ENCODE measurements at places on chromosomes 2 and 18.

DNA sequence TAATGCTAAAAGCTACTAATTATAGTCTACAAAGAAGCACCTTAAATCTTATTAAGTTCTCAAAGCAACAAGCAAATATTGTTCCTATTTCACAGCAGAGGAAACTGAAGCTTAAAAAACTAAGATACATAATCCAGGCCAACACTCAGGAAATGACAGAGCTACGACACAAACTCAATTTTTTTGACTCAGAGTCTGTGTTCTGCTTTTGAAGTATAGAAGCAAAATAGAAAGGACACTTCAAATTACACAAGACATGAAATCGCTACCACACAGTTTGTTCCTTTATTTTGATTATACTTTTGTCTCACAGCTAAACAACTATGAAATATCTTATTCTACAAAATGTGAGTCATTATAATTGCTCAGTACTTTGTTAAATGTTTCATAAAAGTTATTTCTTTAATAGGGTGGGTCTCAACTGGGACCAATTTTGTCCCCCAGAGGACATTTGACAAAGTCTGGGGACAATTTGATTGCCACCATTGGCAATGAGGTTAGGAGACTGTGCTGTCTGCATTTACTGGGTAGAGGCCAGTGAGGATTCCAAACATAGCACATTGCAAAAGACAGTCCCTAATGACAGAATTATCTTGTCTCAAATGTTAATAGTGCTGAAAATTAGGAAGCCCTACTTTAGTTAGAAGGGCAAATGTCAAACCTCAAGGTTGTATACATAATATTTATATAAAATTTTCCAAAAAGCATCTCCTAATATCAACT lies 101.5 kb upstream of the GRB14 start:
- DNase-seq: no peak

DNA sequence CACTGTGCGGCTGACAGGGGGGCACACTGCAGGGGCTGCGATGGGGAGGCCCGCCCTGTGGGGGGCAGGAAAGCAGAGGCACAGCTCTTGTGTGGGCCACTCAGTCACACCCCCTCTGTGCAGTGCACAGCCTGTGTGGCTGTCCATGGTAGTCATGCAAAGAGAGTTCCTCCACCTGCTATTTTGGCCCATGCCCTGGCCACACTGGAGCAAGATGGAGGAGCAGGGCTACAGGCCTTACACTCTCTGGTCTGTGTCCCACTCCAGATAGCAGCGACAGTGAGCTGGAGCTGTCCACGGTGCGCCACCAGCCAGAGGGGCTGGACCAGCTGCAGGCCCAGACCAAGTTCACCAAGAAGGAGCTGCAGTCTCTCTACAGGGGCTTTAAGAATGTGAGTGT lies 28.5 kb upstream of the FAHD2A start:
- no peak for DNase-seq

DNA sequence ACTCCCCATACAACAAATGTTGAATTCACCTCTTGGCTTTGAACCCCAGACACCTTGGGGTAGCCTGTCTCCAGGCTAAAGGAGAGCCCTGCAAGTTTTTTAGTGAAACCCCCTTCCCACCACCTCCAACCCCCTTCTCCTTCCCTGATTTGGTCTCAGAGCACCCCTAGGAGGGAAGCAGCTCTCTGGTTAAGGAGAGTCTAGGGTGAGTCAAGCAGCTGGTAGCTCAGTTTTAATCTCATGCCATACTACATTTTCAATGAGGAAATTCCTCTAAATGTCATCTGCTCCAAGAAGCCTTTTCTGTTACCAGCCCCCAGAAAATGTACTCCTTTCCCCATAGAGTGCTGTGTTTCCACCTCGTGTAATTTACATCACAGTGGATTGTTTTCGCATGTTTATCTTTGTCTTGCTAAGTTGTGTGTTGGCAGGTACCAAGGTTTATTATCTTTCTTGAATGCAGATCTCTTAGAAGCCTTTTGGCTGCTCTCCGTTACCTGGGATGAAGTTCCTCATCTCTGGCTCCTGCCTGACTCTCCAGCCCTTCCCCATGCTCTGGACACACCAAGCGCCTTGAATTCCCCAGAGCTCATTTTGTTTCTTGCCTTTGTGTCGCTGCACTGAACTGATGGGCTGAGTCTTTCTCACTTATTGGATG lies 82.2 kb downstream of the ASAP2 start:
- no peak for DNase-seq

- peak; percentile 46 for DNase-seq
These were observed 51.8 kb downstream of the MTHFD2 start for GRCh38 chr2:74250189-74250631.

DNA sequence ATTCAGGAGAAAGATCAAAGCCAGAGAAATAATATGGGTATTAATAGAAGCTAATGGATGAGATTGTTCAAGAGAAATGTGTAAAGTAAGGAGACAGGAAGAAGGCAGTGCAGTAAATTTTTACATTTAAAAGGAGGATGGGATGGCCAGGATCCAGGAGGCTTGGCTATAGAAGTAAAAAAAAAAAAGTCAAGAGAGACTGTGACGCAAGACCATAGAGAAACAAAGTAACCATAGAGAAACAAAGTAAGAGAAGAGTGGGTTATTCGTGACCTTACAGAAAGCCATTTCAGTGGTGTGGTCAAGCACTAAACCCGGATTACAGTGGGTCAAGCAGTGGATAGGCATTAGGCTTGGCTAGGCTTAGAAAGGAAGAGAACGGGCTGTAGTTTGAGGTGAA lies 10.5 kb upstream of the FAM171B start:
- no peak for DNase-seq

All from T-helper 1 cell (primary cell).